ENCODE measurements at places on chromosomes 6 and 20.
A peak's percentile ranks its signal among the peaks of the same experiment; 100 is the strongest.

DNA sequence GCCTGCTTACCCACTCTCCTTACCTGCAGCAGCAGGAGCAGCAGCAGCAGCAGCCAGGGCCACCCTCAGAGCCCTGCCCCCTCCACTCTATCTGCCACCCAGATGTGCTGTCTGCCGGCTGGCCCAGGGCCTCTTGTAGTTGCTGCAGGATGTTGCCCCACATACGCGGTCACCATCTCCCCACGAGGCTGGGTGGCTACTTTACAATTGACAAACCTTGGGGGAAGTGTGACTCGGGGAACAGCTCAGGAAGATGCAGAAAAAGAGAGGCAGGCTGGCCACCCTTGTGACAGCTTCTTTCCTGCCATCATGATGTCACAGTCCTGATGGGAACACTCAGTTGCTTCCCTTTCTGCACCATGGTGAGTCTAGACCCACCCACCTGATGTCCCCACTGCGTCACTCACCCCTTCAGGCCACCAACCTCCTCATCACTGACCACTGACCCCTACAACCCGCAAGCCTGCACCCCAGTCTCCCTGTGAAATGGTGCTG is 14.5 kb downstream of the TREM1 start:
- no peak for DNase-seq

- no peak for DNase-seq
Observed at GRCh38 chr6:158249340-158249836, 62.9 kb upstream of the TULP4 start.

- DNase-seq: no peak
Observed at GRCh38 chr6:10582774-10583508, 61.8 kb downstream of the GCNT2 start.

DNA sequence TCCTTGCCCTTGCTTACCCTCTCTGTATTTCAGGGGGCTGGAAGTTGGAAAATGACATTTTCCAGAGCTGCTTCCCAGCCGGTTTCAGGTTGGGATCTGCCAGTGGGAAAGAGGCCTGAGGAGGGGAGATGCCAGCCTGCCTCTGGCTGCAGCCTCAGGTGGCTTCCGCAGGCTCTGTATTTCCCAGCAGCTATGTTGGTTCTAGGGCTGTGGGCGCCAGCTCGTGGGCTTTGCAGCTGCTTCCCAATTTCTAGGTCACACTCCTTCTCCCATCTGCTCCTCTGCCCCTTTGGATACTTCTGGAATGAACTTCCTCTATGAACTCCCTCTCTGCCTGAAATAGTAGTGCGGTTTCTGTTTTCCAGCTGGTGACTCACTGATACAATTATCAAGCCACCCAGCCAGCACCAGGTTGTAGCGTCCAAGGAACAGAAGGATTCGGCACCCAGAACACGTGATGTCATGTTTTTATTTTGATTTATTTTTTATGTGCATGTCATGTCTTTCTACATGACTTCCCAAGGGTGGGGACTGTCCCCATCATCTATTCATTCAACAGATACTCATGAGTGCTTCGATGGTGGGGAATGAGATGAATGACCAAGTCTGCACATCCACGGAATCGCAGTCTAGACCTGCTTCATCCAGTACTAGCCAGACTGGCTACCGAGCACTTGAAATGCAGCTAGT is 38.0 kb downstream of the TGM2 start:
- DNase-seq: no peak

DNA sequence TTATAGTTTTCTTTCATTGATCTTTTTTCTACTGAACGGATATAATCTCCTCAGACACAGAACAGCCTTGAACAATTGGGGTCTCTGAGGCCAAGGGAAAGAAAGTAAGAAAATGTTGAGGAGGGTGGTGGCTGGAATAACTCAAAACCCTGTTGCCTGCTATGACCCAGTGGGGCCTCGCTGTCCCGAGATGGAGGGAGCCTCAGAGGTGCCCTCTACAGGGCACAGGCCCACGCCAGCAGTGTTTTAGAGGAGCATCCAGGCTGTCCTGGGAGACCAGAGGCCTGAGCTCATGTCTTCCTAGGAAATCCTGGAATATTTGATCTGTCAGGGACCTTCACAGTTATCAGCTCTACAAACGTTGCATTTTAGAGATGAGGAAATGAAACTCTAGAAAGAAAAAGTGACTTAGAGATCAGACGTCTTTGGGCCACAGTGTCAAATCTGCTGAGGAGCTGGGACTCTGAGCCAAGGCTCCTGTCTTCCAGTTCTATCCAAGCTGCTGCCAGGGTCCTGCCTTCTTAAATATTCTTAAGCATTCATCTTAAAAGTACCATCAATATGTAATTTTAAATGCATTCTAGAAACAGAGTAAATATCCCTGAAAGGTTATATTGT is 26.3 kb downstream of the ALDH5A1 start:
- DNase-seq: peak; percentile 17

DNA sequence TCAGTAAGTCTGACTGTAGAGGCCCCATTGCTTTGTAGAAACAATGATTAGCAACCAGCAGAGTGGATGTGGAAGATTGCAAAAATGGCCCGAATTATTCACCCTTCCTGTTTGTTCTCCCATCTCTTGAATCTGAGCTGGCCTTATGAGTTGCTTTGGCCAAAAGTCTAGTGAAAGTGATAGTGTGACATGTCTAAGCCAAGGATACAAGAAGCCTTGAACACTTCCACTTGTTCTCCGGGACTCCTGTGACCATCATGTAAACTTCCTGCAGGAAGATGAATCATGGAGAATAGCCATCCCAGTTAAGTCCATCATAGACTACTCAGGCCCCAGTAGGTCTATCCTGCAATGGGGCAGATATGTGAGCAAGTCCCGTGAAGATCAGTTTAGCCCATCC is 252.0 kb upstream of the JAG1 start:
- no peak for DNase-seq

DNA sequence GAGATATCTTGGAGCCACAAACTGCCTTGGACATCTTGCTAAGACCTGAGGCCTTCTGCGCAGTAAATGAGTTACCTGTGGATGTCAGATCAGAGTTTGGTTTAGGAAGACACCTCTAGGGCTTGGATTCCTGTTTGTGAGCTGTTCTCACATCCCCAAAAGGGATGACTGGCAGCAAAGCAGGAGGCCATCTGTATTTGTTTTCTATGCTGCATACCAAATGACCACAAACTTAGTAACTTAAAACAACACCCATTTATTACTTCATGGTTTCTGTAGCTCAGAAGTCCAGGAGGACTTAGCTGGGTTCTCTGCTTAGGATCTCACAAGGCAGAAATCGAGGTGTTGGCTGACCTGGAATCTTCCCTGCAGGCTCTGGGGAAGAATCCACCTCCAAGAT is 116.7 kb downstream of the UNC5CL start:
- no peak for DNase-seq

DNA sequence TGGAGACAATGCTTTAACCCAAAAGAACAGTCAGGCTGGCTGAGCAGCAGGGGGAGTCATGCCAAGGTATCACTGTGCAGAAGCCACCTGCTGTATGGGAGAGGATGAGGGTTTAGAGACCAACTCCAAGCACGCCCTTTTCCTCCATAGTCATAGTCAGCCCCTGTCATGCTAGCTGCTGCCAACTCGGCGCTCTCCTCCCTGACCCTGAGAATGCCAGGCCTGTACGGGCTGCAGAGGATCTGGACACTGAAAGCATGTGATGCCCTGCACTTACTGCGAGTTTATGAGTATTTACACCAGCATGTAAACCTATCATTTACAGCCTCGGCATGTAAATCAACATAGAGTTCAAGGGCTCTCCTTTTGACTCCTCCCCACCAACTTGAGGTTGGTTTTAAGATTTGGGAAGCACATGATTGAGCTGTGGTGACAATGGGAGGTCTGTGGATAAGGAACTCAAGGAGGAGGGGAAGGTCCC is 11.7 kb upstream of the SCUBE3 start:
- no peak for DNase-seq

GRCh38 chr6:35194390-35194789 is 19.4 kb upstream of the SCUBE3 start:
- no peak for DNase-seq

GRCh38 chr6:107862383-107862782 is 38.3 kb upstream of the SCML4 start:
- no peak for DNase-seq

DNA sequence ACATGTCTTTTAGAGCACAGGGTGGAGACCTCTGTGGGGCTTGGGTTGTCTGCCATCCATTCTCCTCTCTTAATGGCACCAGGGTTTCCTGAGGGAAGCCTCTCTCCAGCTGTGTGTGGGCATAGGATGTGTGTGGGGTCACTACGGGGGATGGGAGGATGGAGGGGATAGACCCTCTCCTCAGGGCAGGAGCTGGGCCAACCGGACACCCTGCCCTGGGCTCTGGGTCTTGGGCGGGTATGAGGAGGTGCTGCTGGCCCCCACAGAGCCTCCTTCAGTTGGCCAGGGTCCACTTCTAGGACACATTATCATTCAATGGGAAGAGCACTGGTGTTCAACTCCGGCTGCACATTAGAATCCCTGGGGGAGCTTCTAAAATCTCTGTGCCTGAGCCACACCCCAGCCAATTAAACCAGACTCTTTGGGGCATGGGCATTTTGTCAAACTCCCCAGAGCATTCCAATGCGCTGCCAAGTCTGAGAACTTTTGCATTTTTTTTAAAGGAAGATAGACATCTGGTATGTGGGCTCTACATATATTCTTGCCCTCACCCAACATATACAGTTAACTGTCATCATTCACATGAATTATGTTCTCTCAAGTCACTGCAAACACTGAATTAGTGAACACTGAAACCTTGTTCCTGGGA is 38.5 kb downstream of the TRAM2 start:
- no peak for DNase-seq

- peak; percentile 74 for DNase-seq
Observed at GRCh38 chr6:33694401-33694931, 17.0 kb downstream of the UQCC2 start.

GRCh38 chr6:152401978-152402377 is 235.2 kb downstream of the SYNE1 start:
- DNase-seq: no peak

DNA sequence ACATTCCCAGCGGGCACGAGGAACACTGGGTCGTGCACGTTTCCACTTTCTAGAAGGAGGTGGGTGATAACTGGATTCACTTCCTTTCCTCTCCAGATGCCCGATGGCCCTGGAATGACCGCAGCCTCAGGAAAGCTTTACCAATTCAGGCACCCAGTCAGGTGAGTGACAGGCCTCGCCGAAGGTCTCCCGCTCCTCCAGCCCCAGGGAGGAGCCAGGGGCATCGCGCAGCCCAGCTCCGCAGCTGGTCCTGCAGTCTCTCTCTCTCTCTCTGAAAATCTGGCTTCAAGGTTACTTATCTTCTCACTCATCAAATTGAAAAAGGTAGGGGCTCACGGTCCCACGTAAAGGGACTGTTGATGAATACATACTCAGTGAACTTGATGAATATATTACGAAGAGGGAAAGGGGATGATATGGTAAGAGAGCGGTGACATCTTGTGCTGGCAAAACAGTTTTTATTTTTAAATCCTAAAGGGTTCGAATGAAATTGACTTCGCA is 891 bp downstream of the RIPPLY2 start:
- DNase-seq: no peak

- no peak for DNase-seq
Observed at GRCh38 chr6:3382326-3383279, 74.2 kb downstream of the SLC22A23 start.

- DNase-seq: peak; percentile 25
Observed at GRCh38 chr6:142746524-142746923, 198.5 kb downstream of the HIVEP2 start.

DNA sequence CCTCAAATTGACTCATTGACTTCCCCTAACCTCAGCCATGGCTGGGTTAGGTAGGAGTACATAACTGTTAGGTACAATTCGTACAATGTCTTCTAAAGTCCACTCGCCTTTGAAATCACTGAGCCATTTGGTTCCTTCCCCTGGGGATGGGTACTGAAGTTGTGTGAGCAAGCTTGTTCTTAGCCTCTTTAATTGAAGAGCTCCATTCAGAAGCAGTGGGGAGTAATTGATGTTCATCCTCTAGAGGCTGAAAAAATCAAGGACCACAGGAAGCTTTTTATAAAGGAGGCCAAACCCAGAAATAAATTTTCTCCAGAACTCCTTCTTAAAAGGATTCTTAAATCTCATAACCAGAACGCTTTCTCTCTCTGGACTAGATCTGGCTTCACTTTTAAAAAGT is 60.6 kb downstream of the ANKS1A start:
- DNase-seq: no peak

- no peak for DNase-seq
Observed at GRCh38 chr6:147119310-147119709, 84.9 kb upstream of the STXBP5 start.

GRCh38 chr6:40545954-40546353 is 41.2 kb downstream of the LRFN2 start:
- DNase-seq: no peak

- DNase-seq: no peak
Observed at GRCh38 chr6:56106231-56106630, 141.1 kb downstream of the COL21A1 start.

- no peak for DNase-seq
Observed at GRCh38 chr6:148780918-148781436, 34.1 kb downstream of the UST start.

GRCh38 chr6:38262026-38262425 is 377.7 kb downstream of the BTBD9 start:
- no peak for DNase-seq

GRCh38 chr20:36238760-36239159 is 2.5 kb downstream of the AAR2 start:
- DNase-seq: no peak

GRCh38 chr6:87340230-87340629 is 4.4 kb upstream of the C6orf163 start:
- DNase-seq: no peak

DNA sequence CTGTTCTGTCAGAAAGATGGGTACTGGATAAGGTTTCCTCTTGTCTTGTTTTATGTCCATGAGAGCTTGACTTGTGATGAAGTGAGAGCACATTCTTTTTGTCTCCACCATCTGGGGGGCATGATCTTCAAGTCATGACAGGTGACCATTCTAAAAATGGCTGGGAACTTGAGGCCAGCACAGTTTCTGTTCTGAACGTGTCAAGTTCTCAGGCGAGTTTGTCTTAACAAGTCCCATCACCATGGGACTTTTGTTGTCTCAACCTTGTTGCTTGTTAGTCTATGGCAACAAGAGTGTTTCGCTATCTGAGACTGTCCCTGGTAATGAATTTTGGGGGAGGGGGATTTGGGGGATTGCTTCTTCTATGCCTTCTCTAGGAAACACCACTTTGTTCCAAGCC is 25.6 kb upstream of the ENPP4 start:
- DNase-seq: no peak

GRCh38 chr6:6931071-6932025 is 176.4 kb upstream of the RREB1 start:
- DNase-seq: no peak
